ENCODE measurements at places on chromosomes 11 and 22.

DNA sequence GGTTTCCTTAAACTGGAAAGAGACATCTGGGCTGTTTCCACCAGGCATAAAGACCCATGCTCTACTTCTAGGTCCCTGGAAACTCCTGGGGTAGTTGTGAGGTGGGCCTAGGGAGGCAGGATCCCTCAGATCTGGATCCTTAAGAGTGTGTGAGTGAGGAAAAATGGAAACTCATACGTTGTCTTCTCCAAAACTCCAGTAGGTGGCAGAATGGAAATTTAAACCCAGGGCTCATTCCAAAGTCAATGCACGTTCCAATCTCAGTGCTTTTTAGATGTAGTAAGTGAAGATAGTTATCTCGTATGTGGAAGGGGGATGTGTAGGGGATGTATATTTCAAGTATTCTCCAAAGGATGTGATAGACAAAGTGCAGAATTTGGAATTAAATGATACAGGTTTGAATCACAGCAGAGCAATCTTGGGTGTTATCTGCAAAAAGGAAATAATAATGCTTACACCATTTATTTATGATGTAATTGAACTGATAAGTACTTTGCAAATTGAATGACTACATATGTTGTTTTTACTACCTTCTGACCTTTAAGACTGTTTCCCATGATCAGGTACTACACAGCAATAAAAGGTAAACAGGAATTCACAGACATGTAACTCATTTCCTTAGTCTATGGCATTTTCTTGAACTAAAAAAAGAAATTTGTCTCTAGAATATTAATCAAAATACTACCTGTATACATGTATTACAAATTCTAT is 13.1 kb upstream of the MMP1 start:
- no peak for DNase-seq

DNA sequence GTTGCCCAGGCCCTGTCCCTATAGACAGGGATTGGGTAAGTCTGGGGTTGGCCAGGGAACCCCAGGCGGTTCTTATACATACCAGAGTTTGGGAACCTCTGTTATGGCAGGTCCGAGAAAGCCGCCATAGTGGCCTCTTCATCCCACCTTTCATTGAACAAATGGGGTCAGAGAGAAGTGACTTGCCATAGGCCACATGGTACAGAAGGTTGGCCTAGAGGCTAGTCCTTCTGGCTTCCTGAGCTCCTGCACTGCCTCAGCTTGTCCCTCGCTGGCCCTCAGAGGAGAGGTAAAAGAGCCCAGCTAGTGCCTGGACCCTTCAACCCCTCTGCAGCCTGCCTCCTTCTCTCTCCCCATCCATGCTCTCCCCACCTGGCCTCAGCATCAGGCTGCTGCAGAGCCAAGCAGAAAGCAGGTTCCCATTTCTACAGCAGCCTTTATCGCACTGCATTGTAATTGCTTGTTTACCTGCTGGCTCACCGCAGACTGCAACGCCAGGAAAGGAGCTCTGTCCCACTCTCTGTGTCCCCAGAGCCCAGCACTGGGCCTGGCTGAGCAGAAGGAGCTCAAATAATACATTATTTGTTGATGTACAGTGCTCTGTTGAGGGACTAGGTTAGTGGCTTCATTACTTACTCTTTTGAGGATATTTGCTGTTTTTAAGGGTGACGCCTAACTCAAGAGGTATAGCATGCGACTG is 103.6 kb downstream of the TRIM29 start:
- no peak for DNase-seq

DNA sequence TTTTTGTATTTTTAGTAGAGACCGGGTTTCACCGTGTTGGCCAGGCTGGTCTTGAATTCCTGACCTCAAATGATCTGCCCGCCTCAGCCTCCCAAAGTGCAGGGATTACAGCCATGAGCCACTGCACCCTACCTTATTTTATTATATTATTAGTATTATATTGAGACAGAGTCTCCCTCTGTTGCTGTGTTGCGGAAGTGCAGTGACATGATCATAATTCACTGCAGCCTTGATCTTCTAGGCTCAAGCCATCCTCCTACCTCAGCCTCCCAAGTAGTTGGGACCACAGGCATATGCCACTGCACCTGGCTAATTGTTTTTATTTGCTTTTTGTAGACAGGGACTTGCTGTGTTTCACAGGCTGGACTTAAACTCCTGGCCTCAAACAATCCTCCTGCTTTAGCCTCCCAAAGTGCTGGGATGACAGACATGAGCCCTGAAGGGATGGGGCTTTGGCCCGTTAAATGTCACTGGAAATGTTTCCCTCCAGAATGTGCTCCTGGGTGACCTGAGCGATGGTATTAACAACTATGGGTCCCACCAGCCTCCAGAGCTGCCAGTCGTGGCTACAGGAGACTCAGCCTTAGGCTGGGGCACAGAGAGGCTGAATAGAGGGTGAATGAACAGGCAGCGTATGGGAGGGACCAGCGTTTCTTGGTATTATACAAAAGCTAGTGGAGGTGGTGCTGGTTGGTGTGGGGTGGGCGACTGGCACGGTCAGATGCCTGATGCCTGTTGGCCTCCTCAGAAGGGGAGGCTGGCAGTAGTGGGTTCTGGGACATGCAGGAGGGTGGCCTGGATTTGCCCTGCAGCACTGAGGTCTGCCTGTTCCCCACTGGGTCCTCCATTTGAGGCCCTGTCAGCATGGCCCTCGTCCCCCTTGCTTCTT is 7.3 kb downstream of the TANGO2 start:
- DNase-seq = no peak

GRCh38 chr11:33747979-33748378 is 11.8 kb upstream of the CD59 start:
- DNase-seq = no peak

Data from GM12892 (cell line).